ENCODE measurements at places on chromosomes 3 and 15.

- DNase-seq, result no peak
These were observed 52.1 kb downstream of the TFDP2 start for GRCh38 chr3:142097099-142097843.

DNA sequence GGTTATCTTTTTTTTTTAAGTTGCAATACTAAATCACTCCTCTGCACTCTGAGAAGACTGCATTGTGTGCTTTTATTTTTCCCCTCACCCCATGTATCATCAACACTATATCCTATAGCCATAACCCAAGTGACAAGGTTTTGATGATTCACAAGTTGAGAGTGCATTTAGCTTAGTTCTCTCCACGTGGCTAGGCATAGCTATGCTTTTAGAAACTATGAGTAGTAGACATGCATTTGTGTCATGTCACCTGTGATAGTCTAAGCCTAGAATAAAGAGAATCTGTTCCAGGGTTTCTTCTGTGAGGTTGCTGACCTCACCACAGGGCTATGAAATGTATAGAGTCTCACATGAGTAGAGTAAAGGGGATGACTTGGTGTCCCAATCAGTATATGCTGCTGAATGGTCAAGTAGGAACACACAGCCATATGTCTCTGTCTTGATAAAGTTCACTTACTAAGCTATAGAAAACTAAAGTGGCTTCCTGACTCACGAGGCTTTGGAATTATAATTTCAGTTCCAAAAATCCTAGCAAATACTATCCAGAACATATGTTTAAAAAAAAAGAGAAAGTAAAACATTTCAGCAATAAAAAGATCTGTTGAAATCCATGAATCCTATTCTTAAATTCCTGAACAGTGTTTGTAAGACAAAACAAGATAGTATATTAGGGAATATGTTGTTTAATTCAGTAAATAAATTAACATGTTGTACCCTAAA is 206.3 kb downstream of the LSAMP start:
- DNase-seq, result no peak

DNA sequence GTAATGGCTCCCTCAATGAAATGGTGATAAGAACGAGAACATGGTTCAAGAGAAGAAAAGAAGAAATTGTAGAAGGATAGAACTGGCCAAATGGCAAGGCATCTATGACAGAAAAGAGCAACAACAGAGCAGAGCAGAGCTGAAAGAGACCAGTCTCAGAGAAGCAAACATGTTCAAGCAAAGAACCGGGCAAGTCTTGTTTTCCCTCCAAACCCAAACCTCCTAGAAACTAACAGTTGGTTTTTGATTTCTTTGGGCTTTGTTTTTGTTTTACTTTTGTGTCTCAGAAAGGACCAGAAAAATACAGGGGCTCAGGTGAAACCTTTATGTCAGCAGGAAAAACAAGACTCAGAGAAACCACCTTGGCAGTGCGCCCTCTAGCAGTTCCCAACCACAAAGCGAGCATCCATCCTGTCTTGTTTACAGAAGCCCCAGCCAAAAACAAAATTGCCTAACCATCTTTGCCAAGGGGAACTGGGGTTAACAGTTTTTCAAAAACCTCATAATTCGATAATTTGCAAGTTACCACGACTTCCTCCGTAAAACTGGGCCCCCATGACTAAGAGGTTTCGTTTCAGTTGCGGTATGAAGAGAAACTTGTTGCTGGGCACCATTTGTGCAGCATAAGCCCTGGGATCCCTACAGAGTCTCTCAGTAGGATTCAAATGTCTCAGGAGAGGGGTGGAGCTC is 159.2 kb upstream of the SLC24A5 start:
- no peak for DNase-seq

- no peak for DNase-seq
These were observed 34.6 kb upstream of the MTMR10 start for GRCh38 chr15:31025996-31026395.

DNA sequence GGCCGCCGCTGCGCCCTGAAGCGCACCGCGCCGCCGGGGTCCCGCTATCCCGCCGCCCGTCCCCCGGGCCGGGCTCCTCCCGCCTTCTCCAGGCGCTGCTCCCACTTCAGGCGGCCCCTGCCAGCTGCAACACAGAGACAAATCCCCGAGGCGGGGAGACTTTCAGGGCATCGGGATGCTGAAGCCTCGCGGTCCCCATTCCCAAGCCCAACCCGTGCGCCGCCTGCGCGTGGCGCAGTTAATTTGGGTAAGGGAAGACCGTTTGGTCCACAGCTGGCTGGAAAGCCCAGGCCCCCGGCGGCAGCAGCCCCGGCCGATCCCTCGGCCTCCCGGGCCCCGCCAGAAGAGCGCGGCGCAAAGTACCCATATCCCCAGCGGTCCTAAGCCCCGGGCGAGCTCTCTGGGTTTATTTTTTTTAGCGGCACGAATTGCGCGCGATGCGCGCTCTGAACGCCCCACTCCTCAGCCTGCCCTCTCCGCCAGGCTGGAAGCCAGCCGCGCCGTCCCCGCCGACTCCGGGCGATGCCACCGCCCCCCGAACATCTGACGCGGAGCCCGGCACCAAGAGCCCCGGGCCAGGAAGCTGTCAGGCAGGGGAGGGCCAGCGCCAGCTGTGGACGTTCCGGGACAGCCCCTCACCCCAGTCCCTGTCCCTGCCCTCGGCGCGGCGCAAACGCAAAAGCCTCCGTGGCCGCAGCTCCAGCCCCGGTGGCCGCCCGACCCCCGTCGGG is 517 bp downstream of the FBN1 start:
- DNase-seq, result peak; percentile 87

DNA sequence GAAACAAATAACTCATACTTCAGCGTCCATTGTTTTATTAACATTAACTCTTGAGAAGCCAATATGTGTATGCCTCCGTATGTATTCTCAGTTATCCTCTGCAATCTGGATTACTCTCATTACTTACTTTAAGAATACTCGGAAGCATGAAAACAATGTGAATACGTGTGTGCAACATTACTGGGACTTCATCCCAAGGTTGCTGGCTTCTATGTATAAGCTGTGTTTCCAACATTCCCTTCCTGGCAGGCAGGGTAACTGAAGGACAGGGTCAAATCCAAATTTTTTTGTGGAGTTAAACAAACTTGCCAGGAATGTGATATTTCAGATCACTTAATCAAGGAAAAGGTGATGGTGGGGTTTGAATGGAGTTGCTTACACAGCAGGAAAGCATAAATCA is 34.5 kb upstream of the NR1I2 start:
- DNase-seq, result no peak

DNA sequence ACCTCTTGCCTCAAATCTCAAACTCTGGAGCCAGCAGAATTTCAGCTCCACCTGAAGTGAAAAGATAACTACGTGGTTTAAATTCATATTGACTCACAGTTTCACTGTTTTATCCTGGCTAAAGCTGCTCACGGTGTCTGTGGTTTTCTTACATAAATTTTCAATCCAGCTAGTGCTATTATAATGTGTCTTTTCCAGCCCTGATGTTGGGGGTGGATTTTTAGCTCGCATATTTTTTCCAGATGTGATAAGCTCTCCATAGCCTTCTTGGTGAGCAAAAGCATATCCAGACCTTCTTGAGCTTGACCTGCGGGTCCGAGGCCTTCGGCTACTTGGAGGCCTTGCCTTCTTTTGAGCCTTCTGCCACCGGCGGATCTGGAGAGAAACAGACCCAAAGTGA is 239.3 kb downstream of the DTWD1 start:
- no peak for DNase-seq

DNA sequence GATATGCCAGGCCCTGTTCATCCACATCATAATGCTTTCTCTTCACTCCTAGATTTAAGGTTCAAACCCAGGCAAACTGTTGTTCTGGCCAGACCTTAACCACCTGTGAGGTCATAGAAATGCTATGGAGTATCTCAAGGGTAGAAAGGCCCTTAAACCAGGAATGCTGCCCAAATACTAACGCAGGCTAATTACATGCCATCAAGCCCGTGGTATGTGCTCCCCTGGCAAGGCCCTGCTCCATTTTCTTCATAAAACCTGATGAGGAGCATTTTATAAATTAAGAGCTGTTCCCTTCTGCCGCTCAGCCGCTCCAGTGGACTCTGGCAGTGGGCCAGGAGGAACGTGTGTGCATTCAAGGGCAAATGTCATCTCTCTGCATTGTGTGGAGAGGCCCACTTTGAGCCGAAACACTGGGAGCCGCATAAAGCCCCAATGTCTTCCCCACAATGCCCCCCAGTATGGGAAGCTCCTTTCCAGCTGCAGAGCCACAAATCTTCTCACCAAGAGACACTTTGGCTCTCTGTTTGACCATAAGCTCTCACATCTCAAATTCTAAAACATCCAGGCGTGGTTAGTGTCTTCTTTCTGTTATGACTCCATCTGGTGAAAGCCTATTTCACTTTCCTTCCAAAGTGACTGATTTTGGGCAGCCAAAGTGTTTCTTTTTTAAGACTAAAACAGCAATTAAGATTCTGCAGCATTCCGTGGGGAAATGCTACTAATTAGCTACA is 210.8 kb upstream of the NR2E3 start:
- peak; percentile 41 for DNase-seq

GRCh38 chr3:89113893-89114840 is 6.7 kb downstream of the EPHA3 start:
- DNase-seq, result peak; percentile 87

DNA sequence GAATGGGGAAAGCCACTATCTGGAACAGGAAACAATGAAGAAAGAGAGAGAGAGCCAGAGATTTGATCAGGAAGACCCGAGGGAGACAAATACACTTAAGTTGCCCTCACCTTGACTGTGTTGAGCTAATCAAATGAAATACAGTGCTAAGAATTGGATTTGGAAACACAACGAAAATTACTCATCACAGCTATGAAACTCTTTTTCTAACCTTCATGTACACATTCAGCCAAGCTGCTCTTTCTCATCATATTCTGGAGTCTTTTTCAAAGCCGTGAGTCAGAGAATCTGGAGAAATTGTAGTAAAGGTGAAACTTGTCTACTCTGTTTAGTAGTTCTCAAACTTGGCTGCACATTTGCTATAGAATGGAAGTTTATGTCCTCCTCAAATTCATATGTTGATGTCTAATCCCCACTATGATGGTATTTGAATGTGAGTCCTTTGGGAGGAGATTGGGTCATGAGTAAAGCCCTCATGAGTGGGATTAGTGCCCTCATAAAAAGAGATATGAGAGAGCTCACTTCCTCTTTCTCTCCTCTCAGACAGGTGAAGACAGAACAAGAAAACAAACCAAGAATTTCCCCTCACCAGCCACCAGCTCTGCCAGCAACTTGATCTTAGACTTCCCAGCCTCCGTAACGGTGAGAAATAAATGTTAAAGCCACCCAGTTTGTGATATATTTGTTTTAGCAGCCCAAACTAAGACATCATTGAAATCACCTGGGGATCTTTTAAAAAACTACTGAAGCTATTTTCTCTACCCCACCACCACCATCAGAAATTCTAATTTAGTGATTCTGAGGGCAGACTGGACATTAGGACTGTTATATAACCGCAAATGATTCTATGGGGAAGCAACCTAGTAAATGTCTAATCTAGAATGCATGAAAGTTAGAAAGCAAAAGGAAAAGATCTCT is 143.6 kb upstream of the GRM7 start:
- DNase-seq, result no peak

DNA sequence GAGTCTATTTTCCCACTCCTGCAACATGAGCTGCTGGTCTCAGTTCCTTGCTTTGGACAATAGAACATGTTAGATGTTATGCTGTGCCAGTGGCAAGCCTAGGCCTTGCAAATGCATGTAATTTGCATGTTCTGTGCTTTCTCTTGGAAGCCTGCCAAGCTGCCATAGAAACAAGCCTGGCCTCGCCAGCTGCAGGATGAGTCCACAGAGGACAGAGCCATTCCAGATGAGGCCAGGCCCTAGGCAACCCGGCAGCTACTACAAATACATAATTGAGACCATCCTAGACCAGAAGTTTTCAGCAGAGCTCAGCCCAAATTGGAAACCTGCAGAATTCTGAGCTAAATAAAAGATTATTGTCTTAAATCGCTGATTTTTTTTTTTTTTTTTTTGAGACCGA is 39.6 kb downstream of the TRIM69 start:
- peak; percentile 71 for DNase-seq

GRCh38 chr3:188916934-188917401 is 254.8 kb upstream of the TPRG1 start:
- DNase-seq, result no peak

- DNase-seq, result no peak
These were observed 6.6 kb downstream of the P4HTM start for GRCh38 chr3:48996640-48997039.

DNA sequence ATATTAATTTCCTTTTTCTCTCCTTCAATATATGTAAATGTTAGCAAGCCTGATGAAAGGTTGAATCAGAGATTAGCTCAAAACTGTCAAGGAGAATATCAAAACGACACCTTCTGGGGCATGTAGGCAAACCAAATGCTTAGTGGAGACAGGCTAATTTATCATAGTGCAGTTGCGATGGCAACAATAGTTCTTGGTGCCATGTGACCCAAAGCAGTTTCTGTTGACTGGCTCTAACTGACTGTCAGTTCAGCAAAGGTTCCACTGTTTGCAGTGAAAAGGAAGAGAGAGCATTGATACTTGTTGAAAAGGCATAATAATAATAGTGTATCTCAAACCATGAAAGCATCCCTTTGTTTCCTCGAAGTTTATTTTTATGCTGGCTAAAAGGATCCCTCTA is 513.9 kb downstream of the NLGN1 start:
- DNase-seq, result no peak

DNA sequence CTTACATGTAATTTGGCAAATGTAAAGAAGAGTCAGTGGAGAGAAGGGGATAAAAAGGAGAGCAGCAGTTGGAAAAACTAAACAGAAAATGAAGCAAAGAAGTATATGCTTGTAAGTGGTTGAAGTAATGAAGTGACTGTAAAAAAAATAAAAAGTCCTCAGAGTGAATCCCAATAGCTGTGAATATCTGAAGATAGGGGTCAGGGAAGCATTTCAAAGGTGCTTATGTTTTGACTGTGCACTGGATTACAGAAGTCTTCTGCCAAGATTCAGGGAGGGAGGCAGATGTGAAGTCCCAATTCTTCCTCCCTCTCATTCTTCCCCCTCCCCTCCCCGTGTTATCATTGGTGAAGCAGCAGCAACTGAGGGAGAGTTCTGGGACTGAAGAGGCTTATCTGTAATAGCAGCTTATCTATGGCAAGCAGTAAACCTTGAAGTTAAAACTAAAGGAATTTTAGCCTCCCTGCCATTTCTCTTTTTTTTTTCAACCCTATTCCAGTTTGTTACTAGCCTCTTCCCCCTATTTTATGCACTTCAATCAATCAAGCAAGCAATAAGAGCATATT is 597.9 kb downstream of the IGSF11 start:
- no peak for DNase-seq

- no peak for DNase-seq
These were observed 22.4 kb downstream of the LIPC start for GRCh38 chr15:58453931-58454793.

GRCh38 chr15:67468416-67468815 is 52.5 kb upstream of the C15orf61 start:
- DNase-seq, result no peak
